PC-3 (cell line): ENCODE measurements at places on chromosomes 7 and 10. TPM values are rescaled to one million over a fixed set of nuclear protein-coding genes. Genes with fewer than 3 reads are reported as not detected.
A peak's percentile ranks its signal among the peaks of the same experiment; 100 is the strongest.

DNA sequence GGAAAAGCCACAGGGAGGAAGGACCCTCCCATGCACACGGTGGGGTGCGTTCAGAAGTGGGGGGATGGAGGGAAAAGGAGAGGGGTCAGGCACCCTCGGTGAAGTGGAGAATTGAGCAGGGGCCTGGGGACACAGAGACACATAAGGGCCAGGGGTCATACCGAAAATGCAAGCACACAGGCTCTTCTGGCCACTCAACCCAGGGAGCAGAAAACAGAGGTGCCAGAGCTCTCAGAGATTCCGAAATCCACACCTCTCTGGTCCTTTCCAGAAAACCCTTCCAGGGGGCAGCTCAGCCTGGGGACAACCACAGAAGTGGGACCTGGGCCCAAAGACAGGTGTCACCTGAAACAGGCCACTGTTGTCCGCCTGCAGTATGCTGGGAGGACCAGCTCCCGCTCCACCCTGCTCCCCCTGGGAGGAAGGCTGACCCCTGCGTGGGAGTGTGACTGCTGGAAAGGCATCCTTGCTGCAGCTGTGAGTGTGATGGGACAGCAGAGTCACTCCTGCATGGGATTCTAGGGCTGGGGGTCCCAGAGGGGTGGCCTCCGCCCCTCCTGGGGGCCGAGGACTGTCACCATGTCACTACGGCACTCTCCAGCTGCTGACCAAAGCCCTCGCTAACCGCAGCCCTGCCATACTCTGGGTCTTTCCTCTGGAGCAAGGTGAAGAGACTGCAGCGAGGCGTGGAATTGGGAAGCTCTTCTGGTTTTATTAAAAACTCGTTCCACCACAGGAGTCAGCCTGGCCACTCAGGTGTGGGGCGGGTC, 63.1 kb downstream of the TMEM209 start:
- H3K27me3 ChIP-seq, result no peaks in the 10 kb centered on the region
- 0 out of 2 replicates have a peak, but pooled peaks cover 3% of the 10 kb centered on the region for H3K36me3 ChIP-seq
- no peak overlapping the region for H3K4me3 ChIP-seq
- H3K4me1 ChIP-seq, result peaks cover 5% of the 10 kb centered on the region; the same call in 1 of the 2 replicates

The GRM3 gene
- not detected in 2 replicates for total RNA-seq

DNA sequence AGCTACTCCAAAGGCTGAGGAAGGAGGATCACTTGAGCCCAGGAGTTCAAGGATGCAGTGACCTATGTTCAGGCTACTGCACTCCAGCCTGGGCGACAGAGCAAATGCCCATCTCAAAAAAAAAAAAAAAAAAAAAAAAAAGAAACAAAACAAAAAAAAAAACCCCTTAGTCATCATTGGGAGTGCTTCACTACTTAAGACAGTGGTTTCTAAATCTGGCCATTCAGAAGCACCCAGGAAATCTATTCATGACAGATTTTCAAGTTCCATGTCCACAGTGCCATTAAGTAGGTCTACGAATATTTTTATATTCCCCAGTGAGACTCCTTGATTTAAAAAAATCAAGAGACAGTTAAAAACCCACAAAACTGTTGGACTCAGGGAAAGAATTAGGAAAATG, 182.9 kb downstream of the PIP4K2A start:
- H3K4me3 ChIP-seq, result no peak overlapping the region
- DNase-seq, result no peak
- peaks cover 10% of the 10 kb centered on the region for H3K4me1 ChIP-seq
- H3K27me3 ChIP-seq, result no peaks in the 10 kb centered on the region
- H3K36me3 ChIP-seq, result no peaks in the 10 kb centered on the region

GRCh38 chr7:105916603-105917002, 40.2 kb upstream of the ATXN7L1 start:
- peak; percentile 33 for DNase-seq
- H3K4me1 ChIP-seq, result no peaks in the 10 kb centered on the region
- no peaks in the 10 kb centered on the region for H3K36me3 ChIP-seq
- no peaks in the 10 kb centered on the region for H3K27me3 ChIP-seq
- no peak overlapping the region for H3K4me3 ChIP-seq
